Anterior cingulate cortex (tissue), 58 donors: ENCODE measurements at places on chromosomes 5 and 9.
A peak's percentile ranks its signal among the peaks of the same experiment; 100 is the strongest.

- no peak for DNase-seq
These were observed 81.4 kb downstream of the COL5A1 start for GRCh38 chr9:134723037-134723436.

GRCh38 chr9:15182730-15183129 is 124.3 kb downstream of the TTC39B start:
- DNase-seq = no peak

GRCh38 chr9:4207881-4208615 is 91.8 kb downstream of the GLIS3 start:
- DNase-seq = no peak

GRCh38 chr9:76617497-76618175 is 146.6 kb upstream of the PCA3 start:
- no peak for DNase-seq

GRCh38 chr5:38680094-38680825 is 123.8 kb upstream of the LIFR start:
- no peak for DNase-seq

- no peak for DNase-seq
These were observed 27.3 kb upstream of the IL17B start for GRCh38 chr5:149406203-149406978.

DNA sequence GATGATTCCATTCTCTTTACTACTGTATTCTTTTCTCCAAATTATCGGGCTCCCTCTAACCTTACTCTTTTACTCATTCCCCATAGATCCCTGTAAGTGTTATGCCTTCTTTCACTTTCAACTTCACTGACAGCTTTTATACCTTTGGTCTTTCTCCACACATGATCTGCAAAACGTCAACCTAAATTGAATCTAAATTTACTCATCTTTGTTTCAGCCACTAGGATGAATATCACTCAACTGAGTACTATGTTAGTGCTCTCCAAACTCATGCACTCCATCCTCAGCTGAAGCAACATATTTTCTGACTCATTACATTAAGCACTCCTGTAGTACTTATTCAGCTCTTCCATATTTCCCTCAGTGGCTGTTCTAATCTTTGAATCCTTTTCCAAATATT is 133.4 kb downstream of the ADAMTS19 start:
- no peak for DNase-seq

GRCh38 chr9:75085640-75086039 is 2.3 kb downstream of the NMRK1 start:
- DNase-seq = no peak

GRCh38 chr9:131994364-131995125 is 85.1 kb downstream of the MED27 start:
- DNase-seq = no peak

- DNase-seq = no peak
These were observed 767.7 kb downstream of the DTWD2 start for GRCh38 chr5:118220556-118221195.

- DNase-seq = no peak
These were observed 71.5 kb downstream of the MRPS27 start for GRCh38 chr5:72248410-72248981.

GRCh38 chr9:21730899-21731298 is 71.5 kb upstream of the MTAP start:
- DNase-seq = no peak

- no peak for DNase-seq
These were observed 81.6 kb upstream of the CKMT2 start for GRCh38 chr5:81151546-81151945.

GRCh38 chr9:133861086-133861485 is 122.9 kb upstream of the SARDH start:
- DNase-seq = no peak

DNA sequence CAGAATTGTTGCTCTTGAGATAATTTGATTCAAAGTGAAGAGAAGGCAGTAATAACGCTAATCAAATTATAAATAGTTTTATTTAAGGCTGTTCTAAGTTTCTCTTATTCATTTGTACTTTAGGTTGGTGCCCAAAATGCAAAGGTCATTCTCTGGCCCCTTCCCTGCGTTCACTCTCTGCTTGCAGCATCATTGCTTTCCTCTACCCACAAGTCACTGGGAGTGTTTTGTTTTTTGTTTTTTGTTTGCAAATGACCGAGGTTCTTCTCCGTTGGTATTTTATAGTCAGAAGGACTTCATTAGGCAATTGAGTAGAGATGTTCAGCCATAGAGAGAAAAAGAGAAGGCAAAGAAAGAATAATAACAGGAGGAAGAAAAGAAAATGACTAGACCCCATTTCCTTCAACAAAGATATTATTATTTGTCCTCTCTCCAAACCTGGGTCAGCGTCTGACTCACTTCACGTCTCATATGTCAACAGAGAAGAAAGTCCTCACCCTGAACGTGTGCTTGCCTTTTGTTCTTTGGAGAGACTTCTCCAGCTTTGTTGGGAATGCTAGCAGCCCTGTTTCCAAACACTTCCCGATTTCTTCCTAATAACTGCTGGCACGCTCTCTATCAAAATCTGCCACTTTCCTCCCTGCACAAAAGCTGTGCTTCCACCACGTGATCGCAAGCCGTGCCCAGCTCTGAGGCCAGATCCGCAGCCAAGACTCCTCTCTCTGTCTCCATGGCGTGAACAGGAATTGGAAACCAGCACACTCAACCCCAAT is 119.8 kb downstream of the EBF1 start:
- DNase-seq = peak; percentile 50

- DNase-seq = no peak
These were observed 388.0 kb upstream of the ZNF608 start for GRCh38 chr5:125134216-125135081.

GRCh38 chr5:138565100-138565821 is 9.9 kb downstream of the HSPA9 start:
- no peak for DNase-seq

DNA sequence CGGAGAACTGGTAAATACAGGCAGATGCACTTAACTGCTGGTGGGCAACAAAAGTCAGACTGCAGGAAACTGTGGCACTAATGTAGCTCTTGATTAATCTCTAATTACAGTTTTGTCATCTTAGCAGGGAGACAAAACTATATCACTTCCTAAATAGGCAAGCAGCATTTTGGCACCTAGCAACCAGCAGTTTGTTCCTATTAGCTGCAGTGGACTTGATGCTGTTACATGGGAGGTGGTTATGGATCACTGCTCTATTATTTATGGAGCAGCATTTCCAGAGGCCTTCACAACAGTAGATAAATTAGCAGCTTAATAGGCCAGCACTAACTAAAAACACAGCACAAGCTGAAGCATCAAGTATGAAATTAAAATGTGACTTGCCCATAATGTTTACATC is 518.3 kb upstream of the ITGA1 start:
- no peak for DNase-seq

DNA sequence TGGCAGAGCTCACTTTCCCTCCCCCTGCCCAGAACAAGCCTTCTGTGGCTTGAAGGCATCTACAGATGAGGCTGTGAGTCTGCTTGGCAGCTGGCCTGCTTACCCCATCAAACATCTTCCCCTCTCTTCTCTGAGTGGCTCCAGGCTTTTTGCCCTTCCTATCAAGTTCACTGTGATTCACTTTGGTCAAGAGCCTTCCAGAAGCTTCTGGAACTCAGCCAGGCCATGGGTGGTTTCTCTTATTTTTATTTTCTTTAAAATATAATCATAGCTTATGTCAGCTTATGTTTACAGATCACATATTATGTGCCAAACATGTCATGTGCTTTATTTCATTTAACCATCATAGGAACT is 267.0 kb downstream of the SEC61B start:
- no peak for DNase-seq

DNA sequence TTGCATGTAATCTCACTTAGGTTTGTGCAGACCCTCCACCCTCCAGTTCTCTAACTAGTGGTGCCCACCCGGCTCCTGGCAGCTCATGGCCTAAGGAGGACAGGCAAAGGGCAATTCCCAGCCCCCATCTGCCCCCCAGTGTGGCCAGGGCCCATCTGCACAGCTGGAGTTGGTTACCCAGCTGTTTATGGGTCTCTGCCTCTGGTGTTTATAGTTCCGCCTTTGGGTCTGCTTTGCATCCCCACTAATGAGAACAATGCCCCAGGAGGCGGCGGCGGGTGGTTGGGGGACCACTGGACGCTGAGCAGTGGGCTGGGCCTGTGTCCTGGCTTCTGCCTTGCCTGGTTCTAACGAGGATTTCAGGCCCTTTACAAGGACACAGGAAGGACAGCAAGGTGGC is 62.4 kb downstream of the NDST1 start:
- no peak for DNase-seq

- no peak for DNase-seq
These were observed 28.1 kb upstream of the C9orf72 start for GRCh38 chr9:27601396-27601795.

DNA sequence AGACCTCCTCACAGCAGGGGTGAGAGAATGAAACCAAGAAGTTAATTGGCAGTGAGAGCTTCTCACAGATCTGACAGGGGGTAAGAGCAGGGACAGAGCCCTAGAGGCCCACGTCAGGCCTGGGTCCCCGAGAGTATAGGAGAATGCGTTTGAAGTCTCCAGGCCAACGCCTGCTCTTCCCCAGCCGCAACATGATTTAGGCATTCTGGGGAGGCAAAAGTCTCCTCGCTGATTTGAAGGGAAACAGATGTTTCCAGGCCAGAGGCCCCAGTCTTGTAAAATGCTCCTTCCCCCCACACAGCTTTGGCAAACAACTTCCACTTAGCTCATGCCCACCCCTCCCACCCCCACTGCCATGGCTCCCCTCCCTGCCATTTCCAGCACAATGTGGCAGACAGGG is 239.2 kb upstream of the TRIM32 start:
- DNase-seq = no peak

DNA sequence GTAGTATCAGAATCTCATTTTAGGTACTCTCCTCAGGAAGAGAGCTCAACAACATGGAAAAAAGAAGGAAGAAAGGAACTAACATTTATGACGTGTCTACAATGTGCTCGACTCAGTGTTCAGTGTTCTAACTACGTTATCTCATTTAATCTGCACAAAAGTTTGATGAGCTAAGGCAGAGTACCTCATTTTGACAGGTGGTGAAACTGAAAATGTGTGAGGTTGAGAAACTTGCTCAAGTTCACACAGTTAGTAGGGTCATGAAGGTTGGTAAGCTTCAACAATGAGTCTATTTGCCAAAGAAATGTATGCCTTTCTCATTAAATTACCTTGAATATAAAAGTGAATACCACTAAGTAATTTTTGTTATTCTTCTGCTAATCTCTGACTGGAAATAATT is 165.1 kb downstream of the CAAP1 start:
- DNase-seq = no peak

GRCh38 chr5:42274913-42275312 is 148.3 kb upstream of the GHR start:
- no peak for DNase-seq

DNA sequence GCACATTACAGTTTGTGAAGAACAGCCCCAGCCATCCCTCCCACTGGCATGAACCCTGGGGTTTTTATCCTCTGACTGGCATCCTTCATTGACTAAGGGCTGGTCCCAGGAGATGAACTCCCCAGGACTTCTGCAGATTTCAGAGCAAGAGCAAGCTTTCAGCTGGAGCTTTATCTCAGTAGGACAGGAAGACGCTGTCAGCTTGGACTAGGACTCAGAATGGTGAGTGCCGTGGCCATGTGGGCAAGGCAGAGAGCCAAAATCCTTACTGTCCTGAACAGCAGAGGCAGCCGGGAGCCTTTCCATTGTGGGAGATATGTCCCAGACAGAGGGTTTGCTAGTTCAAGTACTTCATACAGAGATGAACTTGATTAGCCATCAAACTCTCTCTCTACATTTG is 3.2 kb upstream of the ACOT12 start:
- DNase-seq = no peak

DNA sequence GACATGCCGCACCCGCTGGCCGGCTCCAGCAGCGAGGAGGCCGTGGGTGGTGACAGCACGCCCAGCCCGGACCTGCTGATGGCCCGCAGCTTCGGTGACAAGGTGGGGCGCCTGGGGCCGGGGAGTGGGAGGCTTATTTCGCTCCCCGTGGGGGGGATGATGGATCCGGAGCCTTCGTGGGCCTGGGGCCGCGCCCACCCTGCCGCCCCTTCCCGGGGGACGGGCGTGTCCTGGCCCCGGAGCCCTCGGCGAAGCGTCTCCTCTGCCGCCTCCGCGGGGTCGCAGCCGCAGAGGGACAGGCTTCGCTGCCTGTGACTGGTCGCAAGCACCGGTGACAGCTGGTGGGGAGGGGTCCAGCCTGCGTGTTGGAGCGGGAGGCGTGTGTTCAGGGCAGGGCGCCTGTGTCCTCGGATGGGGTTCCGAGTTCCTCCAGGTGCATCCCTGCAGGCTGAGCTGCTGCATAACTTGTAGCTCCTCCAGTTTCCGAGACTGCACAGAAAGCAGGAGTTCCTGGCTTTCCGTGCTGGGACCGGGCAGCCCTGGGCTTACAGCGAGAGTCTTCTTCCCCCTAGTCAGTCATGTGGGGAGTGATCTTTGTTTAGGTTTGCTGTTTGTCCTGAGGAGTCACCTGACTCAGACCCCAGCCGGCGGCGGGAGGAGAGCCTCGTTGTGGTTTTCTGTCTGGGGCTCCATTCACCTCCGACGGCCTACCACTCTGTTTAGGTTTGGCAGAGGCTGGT is 666 bp downstream of the SNX30 start:
- peak; percentile 35 for DNase-seq

GRCh38 chr5:123561230-123561629 is 49.3 kb downstream of the CSNK1G3 start:
- no peak for DNase-seq

GRCh38 chr9:108534741-108535140 is 321.0 kb downstream of the ACTL7B start:
- DNase-seq = no peak

DNA sequence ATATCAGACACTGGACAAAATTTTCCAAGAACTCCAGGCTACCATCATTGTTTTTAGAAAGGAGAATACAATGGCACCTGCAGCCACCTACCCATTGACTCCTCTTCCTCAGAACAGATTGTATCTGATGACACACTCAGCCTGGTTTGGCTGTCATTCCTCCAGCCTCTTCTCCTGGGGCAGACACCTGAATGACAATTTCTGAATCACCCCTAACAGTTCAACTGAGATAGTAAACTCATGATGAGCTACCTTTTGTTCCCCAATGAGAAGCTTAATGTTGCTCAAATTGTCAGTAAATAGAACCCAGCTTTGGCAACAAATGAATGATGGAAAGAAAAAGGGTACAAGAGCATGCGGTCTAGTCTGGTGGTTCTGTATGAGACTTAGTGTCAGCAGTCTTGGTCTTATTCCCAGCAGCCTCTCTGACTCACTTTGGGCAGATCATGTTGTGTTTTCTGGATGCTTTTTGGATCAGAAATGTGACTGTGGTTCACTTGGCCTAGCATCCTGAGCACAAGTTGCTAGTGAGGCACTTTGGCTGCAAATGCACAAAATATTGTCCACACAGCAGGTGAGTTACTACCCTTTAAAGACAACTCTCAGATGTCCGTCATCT is 78.3 kb downstream of the MAMDC2 start:
- no peak for DNase-seq

DNA sequence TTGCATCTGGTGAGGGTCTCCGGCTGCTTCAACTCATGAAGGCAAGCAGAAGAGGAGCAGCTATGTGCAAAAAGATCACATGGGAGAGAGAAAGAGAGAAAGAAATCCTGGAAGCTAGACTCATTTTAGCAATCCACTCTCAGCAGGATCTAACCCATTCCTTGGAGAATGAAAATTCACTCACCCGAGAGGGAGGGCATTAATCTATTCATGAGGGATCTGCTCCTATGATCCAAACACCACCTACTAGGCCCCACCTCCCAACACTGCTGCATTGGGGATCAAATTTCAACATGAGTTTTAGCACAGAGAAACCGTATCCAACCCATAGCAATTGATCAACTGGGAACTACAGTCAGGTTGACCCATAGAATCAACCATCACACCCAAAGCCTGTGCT is 98.1 kb upstream of the SV2C start:
- DNase-seq = no peak

GRCh38 chr9:22416692-22417060 is 29.9 kb upstream of the DMRTA1 start:
- DNase-seq = no peak
